LNCaP clone FGC (cell line): ENCODE measurements at places on chromosomes 3 and 15.

- DNase-seq, result no peak
These were observed 34.9 kb upstream of the POU1F1 start for GRCh38 chr3:87311309-87311708.

DNA sequence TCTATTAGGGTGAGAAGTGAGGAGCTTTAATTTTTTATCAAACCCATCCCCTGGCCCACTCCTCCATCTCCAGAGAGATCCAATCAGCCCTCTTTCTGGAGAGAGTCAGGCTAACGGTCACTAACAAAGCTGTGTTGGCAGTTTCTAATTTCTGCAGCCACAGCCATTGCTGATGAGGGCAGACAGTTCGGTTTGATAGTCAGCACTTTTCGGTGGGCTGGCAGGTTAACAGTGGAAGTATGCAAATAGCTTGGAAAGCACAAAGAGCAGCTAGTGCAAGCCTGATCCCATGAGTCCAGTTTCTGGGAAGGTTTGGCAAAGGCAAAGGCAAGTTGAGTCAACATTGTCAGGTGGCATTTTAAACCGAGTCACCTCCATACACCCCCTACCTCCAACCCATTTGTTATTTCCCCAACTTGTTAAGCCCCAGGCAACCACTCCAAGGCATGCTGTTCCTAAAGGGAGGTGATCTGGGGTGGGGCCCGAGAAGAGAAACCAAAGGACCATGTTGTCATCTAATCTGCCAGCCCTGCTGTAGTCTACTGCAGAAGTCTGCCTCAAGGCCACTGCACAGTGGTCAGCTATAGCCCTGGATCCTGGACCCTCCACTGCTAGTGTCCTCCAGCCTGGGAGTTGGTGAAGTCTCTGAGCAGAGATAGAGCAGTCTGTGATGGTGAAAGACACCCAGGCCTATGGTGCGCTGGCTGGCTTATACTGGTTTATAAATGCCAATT, 1.7 kb downstream of the CCR1 start:
- no peak for DNase-seq

DNA sequence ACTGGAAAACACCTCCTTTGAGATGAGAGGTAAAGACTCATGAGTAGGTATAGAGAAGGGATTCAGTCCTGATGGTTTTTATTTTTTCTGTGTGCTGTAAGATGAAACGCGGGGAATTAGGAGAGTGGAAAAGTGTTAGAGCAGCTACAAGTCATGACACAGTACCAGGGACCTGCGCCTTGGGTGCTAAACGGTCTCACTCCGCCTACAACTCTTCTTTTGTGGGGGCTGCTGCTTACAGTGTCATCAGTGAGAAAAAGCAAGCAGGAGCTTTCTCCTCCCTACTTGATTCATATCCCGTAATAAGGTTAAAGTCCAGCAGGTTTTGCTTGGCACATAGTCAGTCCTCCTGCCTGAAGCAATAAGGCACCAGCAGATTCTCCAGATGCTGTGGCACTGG, 39.1 kb downstream of the RASGRP1 start:
- DNase-seq, result no peak

GRCh38 chr3:59809016-59809415, 759.2 kb upstream of the CFAP20DC start:
- no peak for DNase-seq

GRCh38 chr3:47503033-47503432, 10.5 kb downstream of the ELP6 start:
- no peak for DNase-seq

GRCh38 chr15:60320365-60320764, 77.4 kb downstream of the ANXA2 start:
- no peak for DNase-seq

GRCh38 chr3:40939741-40940130, 259.6 kb upstream of the CTNNB1 start:
- no peak for DNase-seq

- DNase-seq, result no peak
These were observed 19.0 kb downstream of the XYLB start for GRCh38 chr3:38365469-38366062.

DNA sequence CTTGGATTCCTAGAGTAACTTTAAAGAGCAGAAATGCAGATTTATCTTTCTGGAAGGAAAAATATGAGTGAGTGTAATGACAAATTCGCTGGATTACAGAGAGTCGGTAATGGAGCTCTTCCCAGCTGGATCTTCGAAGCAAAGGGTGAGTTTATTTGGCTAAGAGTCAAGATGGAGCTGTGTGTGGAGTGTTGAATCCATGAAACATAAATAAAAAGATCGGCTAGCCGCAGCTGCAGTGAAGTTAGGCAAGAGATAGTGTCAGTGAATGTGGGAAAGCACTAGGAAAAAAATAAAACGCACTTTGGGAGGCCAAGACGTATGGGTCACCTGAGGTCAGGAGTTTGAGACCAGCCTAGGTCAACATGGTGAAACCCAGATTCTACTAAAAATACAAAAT, 10.3 kb downstream of the NAALADL2 start:
- DNase-seq, result no peak

GRCh38 chr3:61157414-61157813, 93.8 kb downstream of the FHIT start:
- no peak for DNase-seq

DNA sequence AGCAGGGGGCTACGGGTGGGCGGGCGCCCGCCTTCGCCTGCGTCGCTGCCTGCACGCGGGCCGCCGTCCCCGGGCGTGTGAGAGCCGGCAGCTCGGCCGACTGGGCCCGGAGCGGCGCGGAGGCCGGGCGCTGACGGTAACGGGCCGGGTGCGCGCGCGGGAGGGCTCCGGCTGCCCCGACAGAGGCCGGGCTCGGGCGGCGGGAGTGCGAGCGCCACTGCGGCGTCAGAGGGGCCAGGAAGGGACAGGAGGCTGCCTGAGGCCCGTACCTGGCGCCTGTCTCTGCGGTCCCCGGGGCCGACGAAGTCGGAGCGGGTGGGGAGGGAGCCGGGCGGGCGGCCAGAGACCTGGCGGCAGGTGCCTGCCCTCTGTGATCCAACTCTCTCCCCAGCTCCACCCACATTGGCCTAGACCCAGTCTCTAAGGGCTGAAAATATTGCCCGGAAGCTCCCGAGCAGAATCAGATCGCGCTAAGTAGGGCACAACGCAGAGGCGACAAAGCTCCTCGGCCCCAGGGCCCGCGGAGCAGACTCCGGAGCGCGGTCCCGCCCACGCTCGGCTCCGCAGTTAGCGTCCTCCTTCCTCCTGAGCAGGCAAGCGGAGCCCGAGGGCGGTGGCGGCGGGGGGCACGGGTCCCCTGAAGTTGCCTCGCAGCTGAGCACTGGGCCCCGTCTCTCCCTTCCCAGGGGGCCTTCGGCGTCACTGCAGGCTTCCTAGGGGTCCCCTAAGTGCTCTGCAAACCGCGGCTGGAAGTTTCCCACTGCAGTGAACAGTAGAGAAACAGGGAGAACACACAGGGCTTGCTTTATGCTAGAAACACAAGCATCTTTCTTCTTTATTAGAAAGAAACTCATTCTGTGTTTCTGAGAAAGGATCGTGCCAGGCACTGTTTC, at the start of gene MAN2A2:
Gene MAN2A2, plus strand, starts transcription at position 463 of the 893 bp plus-strand sequence. CDS start 906 bp downstream, outside the sequence.
- DNase-seq, result peak; percentile 82

- DNase-seq, result no peak
These were observed 106.4 kb upstream of the SLC2A2 start for GRCh38 chr3:171132873-171133272.

DNA sequence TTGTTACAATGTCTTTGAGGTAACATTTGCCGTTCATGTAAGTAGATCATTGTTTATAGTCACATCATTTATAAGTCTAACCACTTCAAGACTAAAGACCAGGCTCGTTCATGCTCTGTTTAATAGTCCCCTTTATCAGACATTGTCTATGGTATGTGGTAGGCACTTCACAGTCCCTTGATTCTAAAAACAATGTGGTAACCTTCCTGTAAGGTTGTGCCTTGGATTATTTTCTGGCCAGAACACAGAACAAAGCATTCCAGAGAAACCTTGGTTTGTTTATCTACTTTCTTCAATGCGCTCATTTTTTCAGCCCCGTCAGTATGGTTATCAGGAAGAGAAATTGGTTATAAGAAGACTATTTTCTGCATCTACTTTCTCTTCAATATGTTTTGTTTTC, 16.3 kb upstream of the ST3GAL6 start:
- DNase-seq, result no peak

- DNase-seq, result no peak
These were observed 44.0 kb downstream of the ZBTB38 start for GRCh38 chr3:141412087-141412935.

- no peak for DNase-seq
These were observed at the start of gene NUP210 for GRCh38 chr3:13420045-13420830. Gene NUP210, minus strand, starts transcription at chr3:13420322. Its CDS starts 96 bp downstream, at chr3:13420226.
